ENCODE measurements at places on chromosomes 2 and 18.

GRCh38 chr2:234496055-234496834 is 636 bp downstream of the ARL4C start:
- peak; percentile 52 for DNase-seq

DNA sequence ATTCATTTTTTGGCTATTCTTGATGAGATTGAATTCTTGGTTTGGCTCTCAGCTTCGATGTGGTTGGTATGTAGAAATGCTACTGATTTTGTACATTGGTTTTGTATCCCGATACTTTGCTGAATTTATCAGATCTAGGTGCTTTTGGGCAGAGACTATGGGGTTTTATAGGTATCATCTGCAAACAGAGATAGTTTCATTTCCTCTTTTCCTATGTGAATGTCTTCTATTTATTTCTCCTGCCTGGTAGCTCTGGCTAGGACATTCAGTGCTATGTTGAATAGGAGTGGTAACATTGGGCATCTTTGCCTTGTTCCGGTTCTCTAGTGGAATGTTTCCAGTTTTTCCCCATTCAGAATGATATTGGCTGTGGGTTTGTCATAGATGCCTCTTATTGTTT is 5.5 kb upstream of the TACR1 start:
- no peak for DNase-seq

DNA sequence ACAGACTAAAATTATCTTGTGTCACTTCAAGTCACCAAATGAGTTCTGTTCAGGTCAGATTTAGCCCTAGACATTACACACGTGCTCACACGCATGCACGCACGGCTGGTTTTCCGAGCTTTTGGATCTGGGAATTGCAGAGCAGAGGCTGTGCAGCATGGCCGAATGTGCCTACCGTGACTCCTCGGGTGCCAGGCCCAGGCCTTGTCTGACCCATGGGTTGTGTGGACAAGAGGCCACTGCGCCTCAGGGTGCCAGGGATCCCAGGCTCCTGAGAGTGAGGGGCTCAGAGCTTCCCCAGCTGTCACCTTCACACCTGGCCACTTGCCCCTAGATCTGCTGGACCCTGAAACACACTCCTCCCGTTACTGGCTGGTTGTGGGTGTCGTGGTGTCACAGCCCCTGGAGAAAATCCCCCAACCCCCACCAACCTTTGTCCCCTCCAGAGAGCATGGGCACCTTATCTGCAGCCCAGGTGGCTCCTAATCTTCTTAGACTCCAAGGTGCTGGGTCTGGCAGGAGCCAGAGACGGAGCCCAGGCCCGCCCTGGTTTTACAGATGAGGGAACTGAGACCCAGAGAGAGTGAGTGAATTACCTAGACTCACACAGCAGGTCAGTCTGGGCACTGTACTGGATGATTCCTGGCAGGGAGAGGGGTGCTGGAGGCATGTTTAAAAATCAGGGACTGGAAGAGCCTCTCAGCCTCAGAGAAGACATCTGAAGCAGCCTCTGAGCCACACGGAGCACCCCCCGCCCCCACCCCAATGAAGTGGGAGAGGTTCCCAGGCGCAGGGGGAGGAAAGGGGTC is 56.8 kb downstream of the ATOH8 start:
- no peak for DNase-seq

- DNase-seq: no peak
Observed at GRCh38 chr2:218077464-218078216, 8.6 kb downstream of the RUFY4 start.

GRCh38 chr2:69774984-69775982 is 33.3 kb downstream of the ANXA4 start:
- no peak for DNase-seq
